ENCODE measurements at places on chromosomes 2 and 18. TPM values are rescaled to one million over a fixed set of nuclear protein-coding genes. Genes with fewer than 3 reads are reported as not detected.

The MBD5 gene
- 36.8 TPM for total RNA-seq

The DIS3L2 gene
- 36.1 TPM for total RNA-seq

The FAM161A gene
- total RNA-seq = 4.1 TPM

The SATB2 gene
- total RNA-seq = 1.3 TPM

The CACNB4 gene
- total RNA-seq = 1.2 TPM

The SUMO1 gene
- total RNA-seq = 146 TPM

The SNED1 gene
- total RNA-seq = 23.1 TPM

The ALPI gene
- not detected for total RNA-seq

The CTLA4 gene
- total RNA-seq = not detected

The ZRANB3 gene
- total RNA-seq = 9.5 TPM

The RGPD4 gene
- total RNA-seq = not detected

The FAM237A gene
- total RNA-seq = not detected

The SLC11A1 gene
- total RNA-seq = 0.13 TPM

The RIT2 gene
- not detected for total RNA-seq

Data from thoracic aorta endothelial cell (primary cell).